ENCODE measurements at places on chromosomes 5 and 9.

DNA sequence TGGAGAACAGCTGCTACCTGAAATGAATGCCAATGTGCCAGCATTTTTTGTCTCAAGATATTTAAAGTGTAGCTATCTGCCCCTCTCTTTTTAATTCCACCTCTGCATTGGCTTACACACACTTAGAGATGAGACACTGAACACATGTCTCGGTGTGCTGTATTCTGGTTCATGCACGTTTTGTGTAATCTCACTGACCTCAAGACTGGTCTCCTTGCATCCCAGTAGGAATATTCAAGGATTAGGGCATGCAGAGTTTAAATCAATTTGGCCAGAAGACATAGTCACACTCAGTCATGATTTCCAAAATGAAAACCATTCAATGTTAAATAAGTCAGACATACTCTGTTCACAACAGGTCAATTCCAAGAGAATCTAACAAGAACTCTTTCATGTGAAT lies 561.8 kb upstream of the TUSC1 start:
- no peak for DNase-seq

- no peak for DNase-seq
Measured at GRCh38 chr5:177399997-177400868, at the start of gene PFN3. Gene PFN3, minus strand, starts transcription at chr5:177400661. Its CDS starts 85 bp downstream, at chr5:177400576.

- no peak for DNase-seq
Measured at GRCh38 chr5:154826-155225, 36.5 kb upstream of the LRRC14B start.

DNA sequence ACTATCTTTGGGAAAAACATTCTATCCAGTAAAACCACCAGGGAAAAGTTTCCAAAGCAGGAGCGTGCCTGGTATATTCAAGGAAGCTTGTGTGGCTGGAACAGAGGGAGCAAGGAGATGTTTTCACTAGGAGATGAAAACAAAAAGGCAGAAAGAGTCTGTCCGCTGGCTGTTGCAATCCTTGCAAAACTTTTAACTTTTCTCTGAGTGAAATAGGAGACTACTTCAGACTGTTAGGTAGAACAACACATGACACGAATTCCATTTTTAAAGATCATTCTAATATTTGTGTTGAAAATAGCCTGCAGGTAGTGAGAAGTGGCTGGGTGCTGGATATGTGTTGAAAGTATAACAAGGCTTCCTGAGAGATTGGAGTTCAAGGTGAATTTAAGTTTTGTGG lies 69.5 kb downstream of the PRR16 start:
- no peak for DNase-seq

GRCh38 chr9:117180896-117181445 lies 233.9 kb downstream of the ASTN2 start:
- DNase-seq, result no peak

DNA sequence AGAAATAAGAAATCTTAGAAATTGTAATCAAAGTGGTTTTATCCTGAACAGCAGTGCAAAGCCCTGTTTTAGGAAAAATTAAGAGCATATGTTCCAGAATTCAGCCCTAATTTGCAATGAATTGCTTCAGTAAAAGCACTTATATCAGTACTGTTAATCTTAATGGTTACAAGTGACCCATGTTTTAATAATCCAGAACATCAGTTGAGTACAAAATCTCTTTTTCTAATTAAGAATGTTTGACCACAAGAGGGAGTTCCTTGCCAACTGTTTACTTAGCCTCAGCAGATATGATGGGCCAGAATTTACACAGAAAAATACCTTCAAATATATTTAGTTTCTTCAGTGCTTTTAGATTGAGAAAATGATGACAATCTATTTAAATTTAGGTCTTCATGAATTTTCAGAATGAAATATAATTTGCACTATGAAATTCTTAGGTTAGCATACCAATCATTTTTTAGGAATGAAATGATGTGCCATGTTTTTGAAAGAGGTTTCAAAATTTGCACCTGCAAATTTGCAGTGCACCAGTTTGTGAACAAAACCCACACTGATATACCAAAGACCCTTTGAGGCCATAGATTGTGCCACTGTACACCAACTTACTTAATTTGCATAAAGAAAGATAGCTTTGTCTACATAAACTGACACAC lies 926.3 kb upstream of the ARRDC3 start:
- no peak for DNase-seq

- no peak for DNase-seq
Measured at GRCh38 chr5:131460133-131460532, 174.9 kb downstream of the RAPGEF6 start.

- no peak for DNase-seq
Measured at GRCh38 chr9:133273819-133274218, 1.2 kb downstream of the ABO start.

DNA sequence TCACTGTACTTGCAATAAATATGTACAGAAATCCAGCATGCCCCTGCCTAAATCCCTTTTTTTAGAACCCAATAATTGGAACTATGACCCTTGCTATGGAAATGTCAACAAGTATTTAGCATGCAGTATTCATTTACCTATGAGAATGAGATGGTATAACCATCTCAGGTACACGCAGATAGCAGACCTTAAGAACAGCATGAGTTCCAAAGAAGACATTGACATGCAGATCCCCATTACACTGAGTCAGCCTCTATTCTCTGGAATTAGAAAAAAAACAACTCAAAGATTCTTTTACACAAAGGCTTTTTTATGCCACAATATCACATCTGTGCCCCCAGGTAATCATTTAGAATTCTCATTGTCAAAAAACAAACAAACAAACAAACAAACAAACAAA lies 325.6 kb upstream of the TLE4 start:
- DNase-seq, result no peak

GRCh38 chr9:20872340-20872977 lies 159.0 kb downstream of the HACD4 start:
- DNase-seq, result no peak

GRCh38 chr5:1383886-1384401 lies 39.0 kb upstream of the CLPTM1L start:
- no peak for DNase-seq

- no peak for DNase-seq
Measured at GRCh38 chr5:179462040-179462439, 88.3 kb upstream of the RUFY1 start.

DNA sequence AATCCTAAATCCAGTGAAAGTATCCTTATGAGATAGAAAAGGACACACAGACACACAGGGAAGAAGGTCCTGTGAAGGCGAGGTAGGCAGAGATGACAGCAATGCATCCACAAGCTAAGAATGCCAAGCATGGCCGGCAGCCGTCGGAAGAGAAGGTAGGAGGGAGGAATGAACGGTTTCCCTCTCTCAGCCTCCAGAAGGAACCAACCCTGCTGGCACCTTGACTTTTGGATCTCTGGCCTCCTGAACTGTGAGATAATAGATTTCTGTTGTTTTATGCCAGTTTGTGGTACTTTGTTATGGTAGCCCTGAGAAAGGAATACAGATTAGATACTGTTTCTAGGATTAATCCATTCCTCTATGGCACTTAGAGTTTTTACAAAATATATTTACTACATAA lies 76.1 kb upstream of the PANK3 start:
- no peak for DNase-seq

DNA sequence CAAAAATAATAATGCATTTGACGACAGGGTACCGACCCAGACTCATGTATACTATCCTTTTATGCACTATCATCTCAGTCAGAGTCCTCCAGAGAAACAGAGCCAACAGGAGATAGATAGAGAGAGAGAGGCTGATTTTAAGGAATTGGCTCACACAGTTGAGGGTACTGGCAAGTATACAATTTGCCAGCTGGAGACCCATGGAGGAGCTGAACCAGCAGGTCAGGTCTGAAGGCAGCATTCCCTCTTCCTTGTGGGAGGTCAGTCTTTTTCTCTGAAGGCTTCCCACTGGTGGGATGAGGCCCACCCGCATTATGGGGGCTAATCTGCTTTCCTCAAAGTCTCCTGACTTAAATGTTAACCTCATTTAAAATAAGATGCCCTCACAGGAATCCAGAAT lies 17.3 kb upstream of the MED10 start:
- no peak for DNase-seq

DNA sequence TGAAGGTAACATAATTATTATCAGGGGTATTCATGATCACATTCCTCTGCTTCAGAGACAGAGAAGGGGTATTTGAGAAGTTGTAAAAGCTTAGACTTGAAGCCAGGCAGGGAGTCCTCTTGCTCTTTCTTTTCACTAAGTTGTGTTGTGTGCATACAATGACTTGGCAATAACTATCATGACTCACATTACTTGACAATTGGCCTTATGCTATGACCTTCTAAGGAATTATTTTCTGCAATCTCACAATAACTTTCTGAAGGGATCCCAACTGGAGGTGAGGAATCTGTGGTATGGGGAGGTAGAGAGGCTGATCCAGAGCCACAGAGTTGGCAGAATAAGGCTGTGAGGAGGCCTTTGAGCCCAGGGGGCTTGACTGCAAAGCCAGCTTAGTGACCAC lies 622.3 kb downstream of the MTRR start:
- no peak for DNase-seq
